EL (cell line): ENCODE measurements at places on chromosomes 5 and 9.

- no peak for DNase-seq
Observed at GRCh38 chr5:136162008-136162407, 29.4 kb downstream of the SMAD5 start.

GRCh38 chr5:149519601-149520000, 31.6 kb downstream of the CSNK1A1 start:
- no peak for DNase-seq

DNA sequence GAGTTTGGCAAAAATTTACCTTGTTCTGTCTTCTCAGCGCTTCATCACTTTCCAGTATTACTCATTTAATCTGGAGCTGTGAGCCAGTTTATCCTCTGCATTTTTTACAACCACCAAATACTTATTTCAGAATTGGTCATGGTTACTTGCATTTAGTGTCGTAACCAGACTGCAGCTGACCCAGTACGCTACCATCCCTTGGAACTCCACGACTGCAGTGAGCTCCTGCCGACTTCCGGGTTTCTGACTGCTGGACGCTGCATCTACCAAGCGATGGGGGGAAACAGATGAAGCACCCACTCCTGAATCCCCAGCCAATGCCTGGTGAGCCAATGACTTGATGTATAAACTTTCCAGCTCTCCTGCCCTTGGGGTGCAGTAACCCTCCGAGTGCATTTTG, 174.4 kb upstream of the PRLR start:
- no peak for DNase-seq

DNA sequence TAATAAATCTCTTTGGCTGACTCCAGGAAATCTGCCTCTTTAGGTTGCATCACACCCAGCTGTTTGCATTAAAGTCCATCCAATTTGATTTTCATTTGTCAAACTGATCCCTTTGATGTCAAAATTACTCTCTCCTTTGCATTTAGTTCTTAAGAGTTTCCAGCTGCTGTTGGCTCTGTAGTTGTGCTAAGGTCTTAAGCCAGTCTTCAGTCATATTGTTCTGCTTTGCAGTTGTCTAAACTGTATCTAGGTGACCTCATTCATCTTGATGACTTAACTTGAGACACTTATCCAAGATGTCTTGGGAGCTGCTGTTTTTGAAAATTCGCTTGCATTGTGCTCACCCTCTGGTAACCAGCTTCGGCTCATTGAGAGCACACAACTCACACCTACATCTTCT, 386.9 kb upstream of the TLE4 start:
- DNase-seq = no peak

DNA sequence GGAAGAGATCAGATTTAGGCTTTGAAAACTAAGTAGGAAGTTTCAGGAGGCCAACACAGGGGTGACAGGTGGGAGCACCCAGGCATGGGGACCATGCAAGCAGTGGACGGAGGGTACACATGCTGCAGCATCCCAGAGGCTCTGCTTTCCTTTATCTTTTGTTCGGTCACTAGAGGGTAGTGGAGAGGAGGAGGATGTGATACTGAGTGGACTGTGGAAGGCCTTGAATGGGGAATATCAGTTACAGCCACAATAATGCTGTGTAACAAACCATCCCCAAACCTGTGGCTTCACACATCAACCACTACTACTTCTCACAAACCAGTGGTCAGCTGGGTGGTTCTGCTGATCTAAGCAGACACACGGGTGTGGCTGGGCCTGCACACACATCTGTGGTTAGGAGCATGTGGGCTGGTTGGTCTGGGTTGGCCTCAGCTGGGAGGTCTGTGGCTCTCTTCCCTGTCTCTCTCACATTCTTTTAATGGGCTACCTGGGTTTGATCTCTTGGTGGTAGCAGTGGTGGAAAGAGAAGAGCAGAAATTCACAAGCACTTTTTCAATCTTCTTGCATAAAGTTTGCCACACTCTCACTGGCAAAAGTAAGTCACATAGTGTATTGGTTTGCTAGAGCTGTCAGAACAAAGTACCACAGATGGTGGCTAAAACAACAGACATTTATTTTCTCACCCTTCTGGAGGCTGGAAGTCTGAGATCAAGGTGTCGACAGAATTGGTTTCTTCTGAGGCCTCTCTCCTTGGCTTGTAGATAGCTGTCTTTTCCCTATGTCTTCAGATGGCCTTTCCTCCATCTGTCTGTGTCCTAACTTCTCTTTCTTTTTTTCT, 238.7 kb downstream of the AGTPBP1 start:
- DNase-seq = no peak

DNA sequence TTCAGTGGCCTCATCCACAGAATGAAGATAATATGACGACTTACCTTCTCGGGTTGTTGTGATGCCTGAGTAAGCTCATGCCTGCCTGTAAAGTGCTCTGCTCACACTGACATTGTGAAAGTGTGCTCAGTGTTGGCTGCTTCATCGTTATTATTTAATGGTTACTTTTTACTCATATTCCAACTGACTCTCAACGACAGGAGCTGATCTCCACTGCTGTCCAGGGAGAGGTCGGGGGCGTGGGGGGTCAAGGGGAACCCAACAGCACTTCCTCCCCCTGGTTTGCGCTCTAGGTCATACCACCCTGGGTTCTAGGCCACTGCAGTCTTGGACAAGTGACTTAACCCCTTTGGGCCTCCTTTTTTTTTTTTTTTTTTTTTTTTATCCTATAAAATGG, 52.9 kb upstream of the ANGPTL2 start:
- DNase-seq = no peak

DNA sequence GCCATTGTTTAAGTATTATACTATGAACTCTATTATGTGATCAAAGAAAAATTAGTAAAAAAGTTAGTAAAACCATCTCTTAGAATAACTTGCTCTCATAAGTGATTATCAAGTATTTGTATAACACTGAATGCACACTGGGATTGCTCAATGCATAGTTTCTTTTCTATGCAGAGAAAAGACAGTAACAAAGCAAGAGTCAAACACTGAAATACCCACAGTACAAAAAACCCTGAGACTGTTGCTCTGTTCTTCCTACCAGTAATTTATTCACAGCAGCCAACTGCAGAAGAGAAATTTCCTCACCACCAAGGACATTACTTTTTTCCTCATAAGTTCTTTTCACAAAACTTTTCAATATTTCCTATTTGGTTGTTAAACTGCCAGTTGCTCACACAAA, 634.4 kb downstream of the DTWD2 start:
- no peak for DNase-seq
